Hepatocyte (in vitro differentiated cells): ENCODE measurements at places on chromosomes 4 and X.

GRCh38 chr4:155588437-155588836 lies 78.2 kb upstream of the GUCY1A1 start:
- no peak for DNase-seq

GRCh38 chr4:86011117-86011516 lies 348.7 kb downstream of the MAPK10 start:
- DNase-seq = no peak

GRCh38 chrX:20410540-20410939 lies 143.8 kb upstream of the RPS6KA3 start:
- no peak for DNase-seq

DNA sequence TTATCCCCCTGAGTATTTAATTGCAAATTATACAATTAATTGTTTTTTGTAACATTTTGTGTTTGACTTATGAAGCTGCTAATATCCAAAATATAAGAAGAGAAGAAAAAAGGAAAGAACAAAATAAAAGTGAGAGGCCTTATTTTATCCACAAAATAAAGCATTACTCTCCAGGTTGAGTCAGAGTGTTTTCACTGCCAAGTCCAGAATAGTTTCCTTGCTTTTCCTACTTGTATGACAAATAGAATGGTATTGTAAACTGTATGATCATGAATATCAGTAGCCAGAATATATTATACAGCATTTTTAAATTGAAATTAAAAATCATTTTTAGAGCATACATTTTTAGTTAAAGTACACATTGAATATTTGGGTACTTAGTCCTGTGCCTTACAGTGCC lies 237.8 kb downstream of the NDST4 start:
- no peak for DNase-seq

DNA sequence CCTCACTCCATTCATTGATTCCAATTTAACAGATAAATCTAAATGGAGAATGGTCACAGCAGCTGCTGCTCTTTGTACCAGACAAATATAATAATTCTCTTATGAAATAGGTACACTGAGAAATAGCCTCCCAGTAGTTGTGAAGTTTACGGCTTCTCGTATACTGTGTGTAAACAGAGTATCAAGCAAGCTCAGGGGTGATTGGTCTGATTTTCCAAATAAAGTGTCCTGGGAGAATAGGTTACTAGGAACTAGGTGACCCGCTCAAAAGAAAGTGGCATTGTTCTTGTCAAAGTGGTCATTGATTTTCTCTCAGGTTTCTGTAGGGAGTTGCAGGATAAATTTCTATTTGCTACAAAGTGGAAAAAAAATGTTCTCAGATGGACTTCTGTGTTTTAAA lies 838.2 kb downstream of the RAPGEF2 start:
- DNase-seq = no peak

- no peak for DNase-seq
Measured at GRCh38 chr4:7392438-7393421, 42.0 kb downstream of the PSAPL1 start.

- no peak for DNase-seq
Measured at GRCh38 chrX:30674799-30675198, 21.6 kb downstream of the GK start.

GRCh38 chr4:4315461-4316149 lies 25.6 kb downstream of the ZBTB49 start:
- no peak for DNase-seq

DNA sequence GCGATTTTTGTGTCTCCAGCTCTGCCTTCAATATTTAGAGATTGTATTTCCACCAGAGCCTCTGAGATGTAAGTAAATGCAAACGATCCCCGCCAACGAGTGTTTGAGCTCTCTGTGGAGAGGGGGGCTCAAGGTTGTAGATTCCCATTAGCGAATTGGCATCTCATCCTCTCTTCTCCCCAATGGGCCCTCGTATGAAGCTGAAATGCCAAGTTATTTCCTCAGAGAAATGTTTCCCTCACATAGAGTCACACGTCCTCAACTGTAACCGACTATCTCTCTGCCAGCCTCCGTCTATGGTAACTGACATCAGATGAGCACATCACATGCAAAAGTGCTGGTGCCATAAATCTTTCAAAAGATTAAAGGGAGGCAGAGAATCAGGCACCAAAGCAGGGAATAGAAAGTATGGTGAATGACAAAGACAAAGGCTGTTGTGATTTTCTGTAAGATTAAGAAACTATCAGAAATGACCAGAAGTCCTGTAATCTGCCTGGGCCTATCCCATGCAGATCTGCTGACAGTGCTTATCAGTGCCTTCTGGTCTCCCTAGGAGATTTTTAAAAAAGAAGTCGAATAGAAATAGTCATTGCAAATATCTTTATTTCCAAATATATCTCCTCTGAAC lies 157.1 kb downstream of the PDGFRA start:
- no peak for DNase-seq

GRCh38 chr4:184762100-184762499 lies 28.2 kb upstream of the CENPU start:
- no peak for DNase-seq

GRCh38 chrX:47749185-47749967 lies 87.3 kb upstream of the ZNF81 start:
- DNase-seq = no peak

GRCh38 chr4:112266823-112267222 lies 18.9 kb downstream of the TIFA start:
- peak; percentile 36 for DNase-seq

- DNase-seq = no peak
Measured at GRCh38 chr4:159051245-159052071, 51.4 kb upstream of the RAPGEF2 start.

GRCh38 chrX:40617566-40617965 lies 5.7 kb upstream of the MPC1L start:
- no peak for DNase-seq

DNA sequence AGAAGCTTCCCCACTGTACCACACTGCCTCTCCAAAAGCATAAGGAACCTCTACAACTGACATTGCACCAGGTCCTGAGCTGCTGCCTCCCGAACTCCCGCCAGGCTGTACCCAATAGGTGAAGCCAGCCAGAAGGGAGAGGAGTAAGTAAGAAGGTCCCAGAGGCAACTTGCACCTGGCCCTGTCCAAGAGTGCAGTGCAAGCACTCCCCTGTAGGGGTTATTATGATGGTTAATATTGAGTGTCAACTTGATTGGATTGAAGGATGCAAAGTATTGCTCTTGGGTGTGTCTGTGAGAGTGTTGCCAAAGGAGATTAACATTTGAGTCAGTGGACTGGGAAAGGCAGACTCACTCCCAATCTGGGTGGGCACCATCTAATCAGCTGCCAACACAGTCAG lies 879.3 kb upstream of the SLIT2 start:
- no peak for DNase-seq

DNA sequence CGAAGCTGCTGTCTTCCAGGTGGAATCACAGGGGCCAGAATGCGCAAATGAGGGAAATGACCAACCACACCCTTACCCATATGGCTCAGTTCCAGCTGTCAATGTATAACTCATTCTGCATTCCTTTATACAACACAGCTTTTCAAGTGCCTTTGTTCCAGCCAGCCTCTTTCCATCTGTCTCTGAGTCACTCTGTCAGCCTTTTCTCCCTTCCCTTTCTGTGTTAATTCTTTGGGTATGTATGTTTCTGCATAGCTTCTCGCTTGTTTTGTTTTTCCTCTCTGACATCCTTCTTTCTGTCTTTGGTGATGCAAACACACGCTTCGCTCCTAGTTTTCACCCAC lies 54.5 kb downstream of the RS1 start:
- peak; percentile 65 for DNase-seq

GRCh38 chr4:189921058-189921457 lies 19.6 kb upstream of the FRG1 start:
- DNase-seq = no peak

DNA sequence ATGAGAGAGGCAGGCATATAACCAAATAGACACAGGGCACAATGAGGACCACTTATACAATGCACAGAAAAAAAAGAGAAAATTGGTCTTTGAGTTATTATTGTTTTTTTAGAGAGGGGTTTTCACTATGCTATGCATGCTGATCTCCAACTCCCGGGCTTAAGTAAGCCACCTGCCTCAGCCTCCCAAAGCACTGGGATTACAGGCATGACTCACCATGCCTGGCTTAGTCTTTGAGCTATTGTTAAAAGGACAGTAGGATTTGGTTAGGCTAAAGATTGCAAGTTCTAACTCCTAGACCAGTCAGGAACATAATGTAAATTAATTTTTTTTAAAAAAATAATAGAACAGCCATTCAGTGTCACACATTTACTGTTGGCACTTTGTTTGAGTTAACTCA lies 340.1 kb downstream of the GPAT3 start:
- no peak for DNase-seq

GRCh38 chrX:136030303-136031191 lies 45.3 kb downstream of the SLC9A6 start:
- DNase-seq = no peak

GRCh38 chr4:111943796-111944203 lies 201.5 kb upstream of the FAM241A start:
- peak; percentile 71 for DNase-seq

GRCh38 chr4:5647351-5647750 lies 61.0 kb downstream of the EVC2 start:
- DNase-seq = no peak

GRCh38 chr4:72899214-72899613 lies 170.3 kb downstream of the COX18 start:
- no peak for DNase-seq

GRCh38 chr4:97411356-97411755 lies 731.9 kb downstream of the STPG2 start:
- no peak for DNase-seq

DNA sequence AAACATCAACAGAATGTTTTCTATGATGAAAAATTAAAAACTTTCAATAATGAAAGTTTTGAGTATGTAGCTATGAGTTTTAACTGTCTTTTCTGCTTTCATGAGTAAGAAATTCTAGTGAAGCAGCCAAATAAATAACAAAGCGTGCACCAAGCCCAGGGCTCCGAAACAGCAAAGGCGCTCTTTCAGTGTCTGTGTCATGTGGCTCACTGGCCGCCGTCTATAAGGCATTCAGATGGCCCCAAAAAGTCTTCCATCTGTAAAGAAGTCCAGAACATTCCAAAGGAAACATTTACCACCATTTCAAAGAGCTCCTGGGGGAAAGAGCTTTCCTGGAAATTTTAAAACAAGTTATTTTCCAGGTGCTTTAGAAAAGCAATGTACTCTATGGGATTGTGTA lies 139.9 kb downstream of the AFAP1 start:
- DNase-seq = no peak

DNA sequence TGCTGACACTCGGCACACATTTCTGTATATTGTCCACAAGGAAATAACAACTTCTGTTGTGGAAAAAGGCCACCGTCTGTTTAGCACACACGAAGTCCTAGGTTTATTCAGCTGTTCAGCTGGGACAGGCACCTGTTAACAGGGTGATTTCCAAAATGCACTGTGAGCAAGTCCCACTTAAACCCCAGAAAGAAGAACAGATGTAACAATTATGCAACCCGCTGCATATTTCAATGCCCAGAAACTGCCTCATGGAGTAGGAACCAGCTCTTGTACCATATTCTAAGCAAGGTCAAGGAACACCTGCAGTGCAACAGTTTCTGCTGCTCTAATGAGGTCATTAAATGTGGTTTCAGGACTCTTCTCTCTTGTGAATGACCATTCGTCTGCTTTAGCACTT lies 77.1 kb downstream of the GEMIN8 start:
- DNase-seq = no peak

- DNase-seq = no peak
Measured at GRCh38 chrX:123308658-123309057, 124.6 kb downstream of the GRIA3 start.

- DNase-seq = no peak
Measured at GRCh38 chrX:154430916-154431315, 2.4 kb downstream of the ATP6AP1 start.

DNA sequence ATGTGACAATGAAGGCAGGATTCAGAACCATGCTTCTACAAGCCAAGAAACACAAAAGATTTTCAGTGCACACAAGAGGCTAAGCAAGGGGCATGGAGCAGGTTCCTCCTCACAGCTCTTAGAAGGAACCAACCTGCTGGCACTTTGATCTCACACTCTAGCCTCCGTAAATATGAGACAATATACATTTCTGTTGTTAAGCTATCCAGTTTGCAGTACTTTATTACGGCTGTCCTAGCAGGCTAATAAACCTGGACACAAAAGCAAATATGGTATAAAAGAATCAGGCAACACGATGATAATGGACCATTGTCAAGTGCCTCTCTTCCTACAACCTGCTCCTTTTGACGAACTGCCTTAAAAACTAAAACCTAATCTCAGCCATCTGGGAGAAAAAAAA lies 114.5 kb downstream of the ZAR1 start:
- DNase-seq = no peak

DNA sequence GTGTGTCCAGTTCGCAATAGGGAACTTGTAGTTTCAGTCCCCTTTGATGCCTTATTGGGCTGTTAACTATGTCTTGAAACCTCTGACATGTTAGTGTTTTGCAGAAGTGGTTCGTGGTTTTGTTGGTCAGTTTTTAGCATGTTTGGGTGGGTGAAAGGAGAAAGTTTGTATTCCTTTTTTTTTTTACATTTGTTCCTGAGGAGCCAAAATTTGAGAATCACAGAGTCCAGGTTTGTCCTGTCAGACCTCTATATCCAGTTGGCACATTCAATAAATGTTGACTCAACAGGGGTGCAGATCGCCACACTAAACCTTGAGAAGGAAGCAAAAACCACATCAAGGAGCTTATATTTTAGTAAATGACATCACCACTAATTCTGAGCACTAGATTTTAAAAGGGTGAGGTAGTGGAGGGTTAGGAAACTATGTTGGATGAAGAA lies 26.2 kb downstream of the DLG3 start:
- DNase-seq = no peak

DNA sequence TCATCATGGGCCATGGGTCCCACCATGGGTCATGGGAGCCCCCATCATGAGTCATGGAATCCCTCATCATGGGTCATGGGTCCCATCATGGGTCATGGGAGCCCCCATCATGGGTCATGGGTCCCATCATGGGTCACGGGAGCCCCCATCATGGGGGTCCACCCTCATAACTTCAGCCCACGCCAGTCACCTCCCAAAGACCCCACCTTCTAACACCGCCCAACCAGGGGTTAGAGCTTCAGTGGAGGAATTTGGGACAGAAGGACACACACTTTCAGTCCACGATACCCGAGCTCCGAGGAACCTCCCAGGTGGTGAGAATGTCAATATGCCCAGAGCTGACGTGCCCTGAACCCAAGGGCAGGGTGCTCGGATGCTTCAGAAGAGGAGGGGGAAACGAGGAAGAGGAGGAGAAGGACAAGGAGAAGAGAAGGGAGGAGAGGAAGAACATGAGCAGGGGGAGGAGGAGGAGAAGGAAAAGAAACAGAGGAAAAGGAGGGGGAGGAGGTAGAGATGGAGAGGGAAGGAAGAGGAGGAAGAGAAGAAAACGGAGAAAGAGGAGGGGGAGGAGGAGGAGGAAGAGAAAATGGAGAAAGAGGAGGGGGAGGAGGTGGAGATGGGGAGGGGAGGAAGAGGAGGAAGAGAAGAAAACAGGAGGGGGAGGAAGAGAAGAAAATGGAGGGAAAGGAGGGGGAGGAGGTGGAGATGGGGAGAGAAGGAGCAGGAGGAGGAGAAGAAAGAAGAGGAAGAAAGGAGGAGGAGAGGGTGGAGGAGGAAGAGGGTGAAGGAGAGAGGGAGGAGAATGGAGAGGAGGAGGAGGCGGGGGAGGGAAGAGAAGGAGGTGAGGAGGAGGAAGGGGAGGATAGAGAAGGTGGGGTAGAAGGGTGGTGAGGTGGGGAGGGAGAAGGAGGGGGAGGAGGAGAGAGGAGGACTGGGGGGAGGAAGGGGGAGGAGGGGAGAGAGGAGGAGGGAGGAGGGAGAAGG lies 17.7 kb downstream of the IL3RA start:
- DNase-seq = no peak
